NCI-H1436 (cell line): ENCODE measurements at places on chromosomes 11 and 22.

DNA sequence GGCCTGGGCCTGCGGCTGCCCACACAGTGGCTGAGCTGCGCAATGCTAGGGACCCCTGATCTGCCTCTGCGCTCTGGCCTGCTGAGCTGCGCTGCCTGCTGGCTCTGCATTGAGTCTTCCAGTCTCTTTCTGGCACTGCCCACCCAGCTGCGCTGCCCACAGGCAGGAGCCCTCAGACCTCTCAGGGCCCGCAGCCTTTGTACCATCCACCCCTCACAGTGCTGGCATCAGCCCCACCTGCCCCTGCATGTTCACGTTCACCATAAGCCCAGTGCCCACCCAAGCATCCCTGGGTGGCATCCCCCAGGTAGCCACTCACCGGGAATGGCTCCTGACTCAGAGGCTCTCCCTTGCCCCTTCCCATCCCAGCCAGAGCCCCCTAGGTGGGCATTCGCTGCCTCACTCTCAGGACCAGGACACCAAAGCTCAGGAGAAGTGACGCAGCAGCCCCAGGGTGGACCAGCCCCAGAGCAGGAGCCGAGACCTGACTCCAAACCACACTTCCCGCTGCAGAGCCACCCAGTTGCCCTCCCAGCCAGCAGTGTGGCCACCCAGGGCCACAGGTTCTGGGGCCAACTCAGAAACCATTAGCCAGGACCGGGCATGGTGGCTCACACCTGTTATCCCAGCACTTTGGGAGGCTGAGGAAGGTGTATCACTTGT is 21.7 kb upstream of the COMT start:
- no peak for DNase-seq

DNA sequence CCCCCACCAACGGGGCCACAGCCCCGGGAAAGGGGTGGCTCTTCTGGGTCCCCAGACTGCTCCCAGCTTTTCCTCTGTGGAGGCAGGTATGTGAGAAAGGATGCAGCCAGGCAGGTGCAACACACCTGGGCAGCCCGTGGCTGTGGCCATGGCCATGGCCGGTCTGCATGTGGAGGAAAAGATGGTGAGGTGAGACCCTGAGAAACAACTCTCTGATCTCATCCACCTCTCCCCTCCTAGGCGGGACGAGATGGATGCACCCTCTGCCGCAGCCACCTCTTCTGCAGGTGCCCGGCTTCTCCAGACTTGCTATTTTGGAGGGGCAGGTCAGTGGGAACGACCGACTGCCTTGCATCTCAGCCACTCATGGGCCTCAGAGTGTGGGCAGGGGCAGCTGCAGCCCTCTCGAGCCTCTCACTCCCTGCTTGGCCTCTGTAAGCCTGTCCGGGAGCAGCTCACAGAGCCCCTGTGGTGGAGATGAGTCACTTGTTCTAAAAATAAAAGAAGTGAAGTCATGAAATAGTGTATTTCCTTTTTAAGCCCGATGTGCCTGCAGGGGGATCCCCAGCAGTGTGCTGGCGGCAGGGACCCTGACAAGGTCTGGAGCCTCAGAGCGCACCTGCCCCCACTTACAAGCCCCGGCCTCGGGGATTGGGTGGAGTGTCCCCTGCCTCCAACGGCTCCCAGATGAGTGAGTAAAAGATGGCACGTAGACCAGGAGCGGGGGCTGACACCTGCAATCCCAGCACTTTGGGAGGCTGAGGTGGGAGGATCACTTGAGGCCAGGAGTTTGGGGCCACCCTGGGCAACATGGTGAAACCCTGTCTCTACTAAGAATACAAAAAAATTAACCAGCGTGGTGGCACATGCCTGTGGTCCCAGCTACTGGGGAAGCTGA is 10.7 kb downstream of the SMIM38 start:
- DNase-seq, result peak; percentile 26

DNA sequence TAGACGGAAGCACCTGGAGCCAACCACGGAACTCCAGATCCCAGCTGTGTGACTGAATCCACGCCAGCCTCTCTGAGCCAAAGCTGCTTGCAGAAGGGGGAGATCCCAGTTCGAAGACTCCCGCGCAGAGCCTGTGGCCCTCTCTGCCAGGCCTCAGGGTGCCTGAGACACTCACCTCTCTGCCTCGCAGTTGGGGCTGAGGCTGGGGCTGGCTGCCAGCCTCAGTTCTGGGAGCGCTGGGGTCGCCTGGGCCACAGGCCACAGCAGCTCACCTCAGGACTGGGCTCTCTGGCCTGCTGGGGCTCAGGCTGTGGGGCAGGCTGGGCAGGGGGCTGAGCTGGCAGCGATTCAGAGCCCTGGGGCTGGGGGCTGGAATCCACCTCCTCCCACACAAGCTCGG is 8.2 kb upstream of the IGF2 start:
- no peak for DNase-seq

DNA sequence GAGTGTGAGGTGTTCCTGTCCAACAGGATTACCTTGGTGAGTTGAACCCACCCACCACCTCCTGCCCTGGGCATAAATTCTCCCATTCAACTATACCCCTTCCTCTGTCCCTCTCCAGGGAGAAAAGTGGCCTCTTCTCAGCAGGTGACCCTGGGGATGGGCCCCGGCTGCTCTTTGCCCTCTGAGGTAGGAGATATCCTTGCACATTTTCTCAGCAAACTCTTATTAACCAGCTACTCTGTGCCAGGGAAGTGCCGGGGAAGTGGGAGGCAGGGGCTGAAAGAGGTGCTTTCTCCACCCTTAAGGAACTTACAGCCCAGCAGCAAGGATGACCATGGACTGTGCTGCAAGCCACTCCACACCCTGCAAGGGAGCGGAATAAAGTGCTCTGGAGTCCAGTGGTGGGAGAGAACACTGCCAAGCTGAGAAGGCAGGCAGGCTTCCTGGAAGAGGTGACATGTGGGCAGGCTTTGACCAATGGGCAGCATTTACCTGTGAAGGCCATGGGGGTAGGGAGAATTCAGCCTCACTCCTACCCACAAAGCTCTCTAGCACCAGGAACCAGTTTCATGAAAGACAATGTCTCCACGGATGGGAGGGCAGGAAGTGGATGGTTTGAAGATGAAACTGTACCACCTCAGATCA is 21.9 kb upstream of the OAF start:
- DNase-seq, result no peak

DNA sequence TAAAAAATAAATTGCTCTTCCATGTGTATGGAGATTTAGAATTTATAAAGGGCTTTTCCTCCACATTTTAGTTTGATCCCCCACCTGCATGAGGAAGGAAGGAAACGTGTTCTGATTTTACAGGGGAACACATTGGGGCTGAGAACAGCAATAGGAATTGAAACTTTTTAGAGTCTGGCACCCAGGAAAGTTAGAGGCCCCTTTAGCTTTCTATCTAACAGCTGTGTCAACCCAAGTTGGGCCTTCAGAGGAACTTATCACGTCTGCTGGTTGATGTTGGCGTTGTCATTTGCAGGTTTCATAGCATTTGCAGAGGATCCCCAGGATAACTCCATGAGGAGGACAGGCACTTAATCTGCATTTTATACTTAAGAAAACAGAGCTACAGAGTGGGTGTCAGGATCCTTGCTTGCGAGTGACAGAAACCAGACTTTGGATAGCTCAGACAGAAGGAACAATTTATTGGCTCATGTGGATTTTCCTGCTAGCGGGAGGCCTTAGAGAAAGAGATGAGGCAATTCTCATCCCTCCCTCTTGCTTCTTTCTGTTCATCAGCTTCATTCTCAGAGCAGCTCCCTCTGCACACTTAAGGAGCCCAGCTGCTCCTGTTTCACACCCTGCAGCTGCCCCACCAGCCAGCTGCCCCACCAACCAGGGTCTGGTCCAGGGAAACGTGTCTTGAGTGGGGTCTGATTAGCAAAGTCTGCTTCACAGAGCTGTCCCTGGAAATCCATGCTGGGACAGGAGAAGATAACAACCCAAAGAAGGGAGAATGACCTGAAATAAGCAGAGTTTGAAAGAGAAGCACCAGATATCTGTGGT is 92.5 kb upstream of the OR4B1 start:
- no peak for DNase-seq
